ENCODE measurements at places on chromosomes 6 and 20.

- peak; percentile 51 for DNase-seq
Measured at GRCh38 chr6:75563032-75563431, 38.6 kb upstream of the SENP6 start.

DNA sequence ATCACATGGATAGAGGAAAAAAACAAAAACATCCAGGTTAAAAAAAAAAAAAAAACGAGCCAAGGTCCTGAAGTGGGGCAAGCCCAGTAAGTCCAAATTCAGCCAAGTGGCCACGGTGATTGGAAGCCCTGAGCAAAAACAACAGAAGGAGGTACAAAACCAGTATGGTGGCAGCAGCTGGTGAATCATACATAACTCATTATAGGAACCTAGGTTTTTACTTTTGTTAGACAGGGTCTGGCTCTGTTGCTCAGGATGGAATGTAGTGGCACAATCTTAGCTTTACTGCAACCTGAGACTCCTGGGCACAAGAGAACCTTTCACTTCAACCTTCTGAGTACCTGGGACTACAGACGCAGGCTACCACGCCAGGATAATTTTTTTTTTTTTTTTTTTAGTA lies 22.7 kb upstream of the MYB start:
- no peak for DNase-seq

- no peak for DNase-seq
Measured at GRCh38 chr6:16868968-16869367, 107.7 kb upstream of the ATXN1 start.

GRCh38 chr20:10618611-10619245 lies 55.1 kb downstream of the JAG1 start:
- DNase-seq: no peak

GRCh38 chr6:6829872-6830685 lies 241.6 kb downstream of the LY86 start:
- no peak for DNase-seq

GRCh38 chr6:154343473-154344308 lies 12.9 kb downstream of the IPCEF1 start:
- no peak for DNase-seq

DNA sequence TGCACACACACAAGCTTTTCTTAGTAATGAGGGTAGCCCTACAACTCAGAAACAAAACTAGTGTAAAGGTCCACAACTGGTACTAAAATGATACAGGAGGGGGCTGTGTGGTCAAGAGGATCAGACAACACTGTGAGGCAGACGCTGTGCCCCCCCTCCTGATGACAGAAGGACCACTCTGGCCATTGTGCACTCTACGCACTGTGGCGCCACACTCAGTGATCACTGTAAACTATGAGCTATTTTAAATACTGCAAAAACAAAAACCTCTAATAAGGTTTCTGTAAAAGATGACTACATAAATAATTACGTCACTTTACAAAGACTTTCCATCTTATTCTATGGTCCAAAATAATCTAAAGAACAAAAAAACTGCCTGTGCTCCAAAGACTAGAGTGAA lies 96.1 kb downstream of the SLC23A2 start:
- no peak for DNase-seq

DNA sequence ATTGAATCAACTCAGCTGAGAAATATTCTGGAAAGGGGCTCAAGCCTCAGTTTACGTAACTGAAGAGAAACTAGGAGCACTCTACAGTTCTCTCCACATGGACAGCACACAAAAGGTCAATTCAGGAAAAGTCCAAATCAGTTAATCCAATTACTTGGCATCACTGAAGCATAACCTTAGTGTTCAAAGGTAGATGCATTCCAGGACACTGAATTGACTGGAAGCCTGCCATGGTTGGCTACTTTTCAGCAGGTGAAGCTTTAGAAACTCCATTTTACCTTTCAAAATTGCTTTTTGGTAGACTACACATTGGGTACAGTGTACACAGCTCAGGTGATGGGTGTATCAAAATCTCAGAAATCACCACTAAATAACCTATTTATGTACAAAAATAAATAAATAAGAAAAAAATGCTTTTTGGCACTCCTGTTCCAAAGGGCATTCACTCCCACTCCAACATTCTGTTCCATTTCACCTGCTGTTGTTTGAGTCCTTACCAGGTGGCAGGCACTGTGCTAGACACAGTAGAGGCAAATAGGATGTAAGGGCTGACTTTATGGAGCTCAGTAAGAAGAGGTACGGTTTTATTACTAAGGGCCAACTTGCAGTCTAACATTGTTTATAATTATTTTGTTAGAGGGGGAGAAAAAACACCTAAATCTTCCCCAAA lies 153.4 kb downstream of the FAXC start:
- no peak for DNase-seq

DNA sequence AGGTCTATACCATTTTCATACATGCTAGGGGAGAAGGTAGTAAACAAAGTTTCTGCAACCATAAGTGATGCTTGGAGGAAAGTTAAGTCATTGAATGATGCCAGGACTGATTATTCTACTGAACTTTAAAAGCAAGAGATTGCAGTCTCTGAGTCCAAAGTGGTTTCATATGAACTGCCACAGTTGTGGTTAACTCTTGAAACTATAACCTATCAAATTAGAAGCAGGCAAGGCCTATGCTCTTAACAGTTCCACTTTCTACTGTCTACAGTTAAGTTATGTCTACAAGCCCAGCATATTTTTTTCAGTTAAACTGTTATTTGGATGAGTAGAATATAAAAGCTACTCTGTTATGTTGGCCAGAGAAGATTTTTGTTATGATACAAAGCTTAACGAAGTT lies 326.5 kb upstream of the RUNX2 start:
- DNase-seq: no peak

DNA sequence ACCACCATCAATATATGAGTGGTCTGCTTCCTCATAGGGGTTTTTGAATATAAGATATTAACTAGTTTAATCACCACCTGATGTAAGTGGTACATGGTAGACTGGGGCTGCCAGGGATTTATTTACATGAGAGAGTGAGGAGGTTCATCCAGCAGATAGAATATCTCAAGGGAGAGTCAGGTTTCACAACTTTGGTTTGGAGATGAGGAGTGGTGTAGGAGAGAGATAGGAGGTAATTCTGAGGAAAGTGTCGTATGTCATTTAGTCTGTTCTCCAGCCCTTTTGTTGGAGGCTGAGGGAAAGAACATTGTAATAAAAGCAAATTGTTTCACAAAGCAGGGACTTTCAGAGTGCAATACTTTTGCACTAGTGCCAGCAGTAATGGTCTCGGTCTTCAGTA lies 16.8 kb downstream of the L3MBTL3 start:
- DNase-seq: no peak

DNA sequence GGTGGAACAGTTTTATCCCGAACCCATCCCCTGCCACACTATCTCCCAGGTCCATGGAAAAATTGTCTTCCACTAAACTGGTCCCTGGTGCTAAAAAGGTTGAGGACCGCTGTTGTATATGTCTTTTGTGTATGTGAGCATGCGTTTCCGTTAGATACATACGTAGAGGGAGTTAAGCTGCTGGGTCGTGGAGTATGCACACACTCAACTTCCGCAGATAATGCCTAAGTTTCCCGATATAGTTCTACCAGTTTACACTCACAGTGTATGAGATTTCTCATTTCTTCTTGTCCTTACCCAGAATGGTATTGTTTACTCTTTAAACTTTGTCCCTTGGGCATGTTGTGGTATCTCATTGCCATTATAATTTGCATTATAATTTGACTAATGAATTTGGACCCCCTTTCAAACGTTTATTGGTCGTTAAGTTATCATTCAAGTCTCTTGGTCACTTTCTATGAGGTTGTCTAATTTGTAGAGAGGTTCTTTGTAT lies 50.5 kb upstream of the SCAF8 start:
- no peak for DNase-seq
